ENCODE measurements at places on chromosomes 11 and 22.

- DNase-seq: no peak
These were observed 40.0 kb upstream of the SEPTIN5 start for GRCh38 chr22:19674129-19674928.

GRCh38 chr22:22164541-22165272, 79.9 kb upstream of the VPREB1 start:
- no peak for DNase-seq

GRCh38 chr11:113663567-113663966, 42.5 kb downstream of the TMPRSS5 start:
- DNase-seq: no peak

GRCh38 chr22:19892925-19893324, 38.3 kb upstream of the GNB1L start:
- no peak for DNase-seq

GRCh38 chr11:108340973-108341372, 118.1 kb downstream of the ATM start:
- DNase-seq: no peak

GRCh38 chr11:19849107-19849789, 136.6 kb downstream of the NAV2 start:
- no peak for DNase-seq

Data from amniotic stem cell (primary cell).